ENCODE measurements at places on chromosomes 5 and 9.

GRCh38 chr5:135225856-135226560, 173.0 kb downstream of the MACROH2A1 start:
- DNase-seq, result no peak

GRCh38 chr9:104780796-104781395, 17.0 kb downstream of the NIPSNAP3B start:
- no peak for DNase-seq

DNA sequence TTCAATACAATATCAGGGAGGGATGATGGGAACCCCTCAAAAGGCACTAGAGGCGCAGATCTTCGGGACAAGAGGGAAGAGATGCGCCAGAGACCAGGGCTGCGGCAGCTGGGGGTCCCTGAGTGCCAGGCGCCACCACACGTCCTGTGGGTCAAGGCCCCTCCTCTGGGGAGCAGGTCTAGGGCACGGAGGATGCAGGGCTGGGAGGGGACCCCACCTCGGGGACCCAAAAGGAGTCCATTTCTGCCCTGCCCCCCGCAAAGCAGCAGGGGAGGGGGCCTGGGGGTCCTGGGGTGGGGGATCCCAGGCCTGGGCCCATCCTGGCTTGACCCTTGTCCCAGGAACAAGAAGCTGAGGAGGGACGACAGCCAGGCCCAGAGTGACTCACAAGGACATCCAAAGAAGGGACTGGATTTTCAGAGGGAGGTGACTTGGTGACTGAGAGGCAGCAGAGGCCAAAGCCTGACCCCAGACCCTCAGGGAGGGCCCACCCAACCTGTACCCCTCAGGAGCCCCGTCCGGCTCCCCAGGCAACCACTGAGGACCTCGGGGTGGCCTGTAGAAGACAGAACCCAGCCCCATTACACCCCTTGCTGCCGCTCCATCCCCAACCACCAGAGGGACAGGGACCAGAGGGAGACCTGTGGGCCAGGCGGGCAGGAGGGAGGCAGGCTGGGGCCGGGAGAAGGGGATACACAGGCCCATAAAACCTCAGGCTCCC, 54.2 kb downstream of the LRSAM1 start:
- no peak for DNase-seq

DNA sequence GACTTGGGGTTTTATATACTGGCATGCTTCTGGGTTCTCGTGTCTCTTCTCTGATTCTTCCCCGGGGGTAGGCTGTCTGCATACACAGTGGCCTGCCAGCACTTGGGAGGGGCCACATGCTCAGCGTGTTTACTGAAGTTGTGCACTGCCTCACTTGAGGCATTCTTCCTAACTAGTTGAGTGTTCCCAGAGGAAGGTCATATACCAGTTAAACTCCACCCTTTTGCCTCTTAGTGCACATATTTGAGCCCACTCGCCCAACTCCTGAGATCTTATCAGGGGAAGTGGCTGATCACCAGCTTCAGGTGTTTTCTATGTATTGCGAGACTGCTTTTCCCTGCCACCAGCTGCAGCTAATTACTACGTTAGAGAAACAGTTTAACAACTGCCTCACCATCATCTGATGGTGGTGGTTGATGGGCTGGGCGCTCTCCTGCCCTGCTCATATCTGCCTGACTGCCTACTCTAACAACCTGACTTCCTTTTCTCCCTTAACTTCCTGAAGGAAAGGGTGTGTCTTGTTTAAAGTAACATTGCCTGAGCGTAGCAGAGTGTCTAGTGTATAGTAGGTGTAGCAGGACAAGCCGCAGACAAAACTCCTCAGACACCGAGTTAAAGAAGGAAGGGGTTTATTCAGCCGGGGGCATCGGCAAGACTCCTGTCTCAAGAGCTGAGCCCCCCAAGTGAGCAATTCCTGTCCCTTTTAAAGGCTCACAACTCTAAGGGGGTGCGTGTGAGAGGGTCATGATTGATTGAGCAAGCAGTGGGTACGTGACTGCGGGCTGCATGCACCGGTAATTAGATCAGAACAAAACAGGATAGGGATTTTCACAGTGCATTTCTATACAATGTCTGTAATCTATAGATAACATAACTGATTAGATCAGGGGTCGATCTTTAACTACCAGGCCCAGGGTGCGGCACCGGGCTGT, 60.1 kb upstream of the CLINT1 start:
- DNase-seq, result no peak

GRCh38 chr5:176731506-176732160, 78.7 kb upstream of the UNC5A start:
- DNase-seq, result no peak

DNA sequence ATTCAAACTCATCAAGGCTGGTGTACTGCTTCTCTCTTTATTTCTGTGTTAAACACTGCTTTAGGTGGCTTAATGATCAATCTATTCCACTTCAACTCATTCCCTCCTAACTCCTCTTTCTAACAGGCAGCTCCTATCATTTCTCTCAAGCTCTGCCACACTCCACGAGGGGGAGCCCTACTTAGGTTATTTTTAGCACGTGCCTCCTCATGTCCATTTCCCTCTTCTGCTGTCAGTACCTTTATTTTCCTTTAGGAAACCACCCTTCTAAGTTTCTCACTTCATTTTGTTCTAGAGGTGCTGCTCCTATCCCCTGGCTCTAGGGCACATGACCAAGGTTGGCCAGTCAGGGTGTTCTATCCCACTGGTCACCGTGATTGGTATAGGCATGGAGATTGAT, 6.7 kb upstream of the BRINP1 start:
- DNase-seq, result no peak
